ENCODE measurements at places on chromosomes 1 and 21.

DNA sequence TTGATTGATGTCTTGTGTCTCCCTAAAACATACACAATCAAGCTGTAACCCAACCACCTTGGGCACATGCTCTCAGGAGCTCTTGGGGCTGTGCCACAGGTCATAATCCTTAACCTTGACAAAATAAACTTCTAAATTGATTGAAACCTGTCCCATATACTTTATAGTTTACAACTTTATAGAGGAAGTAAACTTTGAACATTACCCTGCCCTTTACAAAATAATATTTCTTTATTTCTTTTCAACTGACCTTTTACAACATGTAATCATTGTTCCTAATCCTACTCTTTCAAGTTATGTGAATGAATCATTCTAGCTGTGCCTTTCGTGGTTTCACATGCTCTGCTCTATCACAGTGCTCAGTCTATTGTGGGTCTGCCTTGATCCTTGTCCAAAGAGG lies 118.3 kb upstream of the ATP1A1 start:
- no peak overlapping the region for H3K27ac ChIP-seq
- no peak for DNase-seq
- H3K4me3 ChIP-seq = no peak overlapping the region
- no peaks in the 10 kb centered on the region for H3K27me3 ChIP-seq
- H3K36me3 ChIP-seq = no peaks in the 10 kb centered on the region

GRCh38 chr1:187275346-187275745 lies 446.6 kb downstream of the PLA2G4A start:
- no peaks in the 10 kb centered on the region for H3K36me3 ChIP-seq
- H3K27ac ChIP-seq = no peak overlapping the region
- peaks cover 17% of the 10 kb centered on the region for H3K4me1 ChIP-seq
- H3K4me3 ChIP-seq = no peak overlapping the region
- no peak for DNase-seq
- H3K27me3 ChIP-seq = no peaks in the 10 kb centered on the region

DNA sequence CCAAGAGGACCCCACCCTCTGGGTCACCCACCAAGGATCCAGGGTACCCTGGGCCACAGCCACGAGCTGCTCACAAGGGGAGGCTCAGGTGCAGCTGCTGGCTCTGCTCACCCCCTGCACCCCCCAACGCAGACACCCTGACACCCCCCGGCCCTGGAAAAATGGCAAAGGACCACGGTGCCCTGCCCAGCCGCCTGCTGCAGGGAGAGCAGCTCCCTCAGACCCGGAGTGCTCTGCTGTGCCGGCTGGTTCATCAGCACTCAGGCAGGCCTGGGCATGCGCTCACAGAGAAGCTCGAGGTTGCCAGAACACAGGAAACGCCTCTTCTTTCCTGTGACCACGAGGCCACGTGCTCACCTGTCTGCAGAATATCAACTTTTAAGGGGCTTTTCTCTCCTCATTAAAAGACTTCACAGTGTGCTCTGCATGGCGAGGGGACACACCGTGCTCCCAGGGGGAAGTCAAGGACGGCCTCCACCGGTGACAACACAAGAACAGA lies 4.3 kb upstream of the C1QTNF12 start:
- DNase-seq = no peak
- no peak overlapping the region for H3K4me3 ChIP-seq
- H3K27me3 ChIP-seq = no peaks in the 10 kb centered on the region
- H3K4me1 ChIP-seq = no peaks in the 10 kb centered on the region

GRCh38 chr21:32237021-32237420 lies 41.8 kb downstream of the MIS18A start:
- no peaks in the 10 kb centered on the region for H3K36me3 ChIP-seq
- H3K27ac ChIP-seq = no peak overlapping the region
- H3K4me3 ChIP-seq = no peak overlapping the region

GRCh38 chr1:103779932-103780331 lies 30.2 kb downstream of the AMY1C start:
- H3K36me3 ChIP-seq = no peaks in the 10 kb centered on the region
- no peak overlapping the region for H3K4me3 ChIP-seq
- H3K27ac ChIP-seq = no peak overlapping the region
- DNase-seq = no peak

DNA sequence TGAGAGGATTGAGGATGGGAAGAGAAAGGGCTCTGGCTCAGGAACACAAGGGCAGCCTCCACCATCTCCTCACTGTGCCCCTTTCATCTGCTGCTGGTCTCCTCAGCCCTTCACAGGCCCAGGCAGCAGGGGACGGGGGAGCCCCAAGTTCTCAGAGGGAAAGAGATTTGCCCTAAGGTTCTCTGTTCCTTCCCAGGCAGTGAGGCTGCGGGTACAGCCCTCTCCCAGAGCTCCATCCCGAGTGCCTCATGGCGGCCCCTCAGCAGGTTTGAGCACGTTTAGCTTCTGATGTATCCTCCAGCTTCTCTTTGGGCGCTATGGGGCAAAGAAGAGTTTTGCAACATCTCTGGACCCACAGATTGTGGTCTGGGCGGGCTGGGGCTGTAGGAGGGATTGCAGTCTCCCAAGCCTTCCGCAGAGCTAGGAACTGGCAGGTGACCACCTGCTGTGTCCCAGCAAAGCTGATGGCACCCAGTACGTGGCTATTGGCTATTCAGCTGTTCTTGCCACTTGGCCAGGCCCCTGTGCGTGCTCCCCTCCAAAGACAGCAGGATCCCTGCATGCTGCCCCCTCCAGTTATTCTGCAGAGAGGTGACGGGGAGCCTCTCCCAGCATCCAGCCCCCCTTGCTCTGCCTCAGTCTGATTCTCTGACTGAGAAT lies 10.1 kb downstream of the DISP3 start:
- no peaks in the 10 kb centered on the region for H3K4me1 ChIP-seq
- no peak overlapping the region for H3K27ac ChIP-seq
- H3K4me3 ChIP-seq = no peak overlapping the region
- no peak for DNase-seq
- peaks cover 75% of the 10 kb centered on the region for H3K27me3 ChIP-seq
- H3K36me3 ChIP-seq = no peaks in the 10 kb centered on the region

DNA sequence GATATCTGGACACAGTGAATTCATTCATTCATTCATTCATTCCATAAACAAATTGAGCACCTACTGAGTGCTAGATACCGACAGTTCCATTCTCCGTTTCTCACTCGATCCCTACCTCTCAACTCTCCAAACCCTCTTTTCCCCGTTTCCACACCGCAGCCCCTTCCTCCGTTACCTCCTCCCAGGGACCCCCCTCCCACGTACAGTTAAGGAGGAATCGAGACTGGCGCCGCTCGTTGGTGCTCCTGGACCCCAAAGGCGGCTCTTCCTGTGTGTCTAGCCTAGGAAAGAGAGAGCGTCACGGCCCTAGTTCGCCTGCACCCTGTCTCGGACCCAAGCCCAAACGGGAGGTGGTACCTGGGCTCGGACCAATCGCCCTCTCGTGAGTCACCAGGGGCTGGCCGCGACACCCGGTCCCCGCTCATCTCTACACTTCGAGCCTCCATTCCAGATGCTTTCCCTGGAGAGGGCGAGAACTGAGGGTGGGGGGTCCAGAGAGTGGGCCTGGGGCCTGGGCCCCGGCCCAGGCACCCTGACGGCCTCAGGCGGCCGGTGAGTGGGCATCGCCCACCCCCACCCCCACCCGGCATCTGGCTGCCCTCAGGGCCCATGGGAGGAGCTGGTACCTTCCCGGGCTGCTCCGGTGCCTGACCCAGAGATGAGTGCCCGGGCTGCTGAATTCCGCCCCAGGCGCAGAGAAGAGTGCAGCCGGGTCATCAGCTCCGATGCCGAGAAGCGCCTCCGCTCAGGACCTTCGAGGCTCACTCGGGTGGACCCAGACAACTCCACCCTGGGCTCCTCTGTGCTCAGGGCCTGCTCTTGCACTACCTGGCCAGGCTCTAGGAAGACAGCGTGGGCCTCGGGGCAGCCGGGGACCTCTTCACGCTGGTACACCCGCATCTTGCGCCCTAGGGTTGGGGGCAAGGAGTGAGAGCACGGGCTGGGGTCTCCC lies 4.9 kb downstream of the ARHGEF19 start:
- peak overlapping the region; percentile 56 for H3K4me3 ChIP-seq
- no peaks in the 10 kb centered on the region for H3K27me3 ChIP-seq
- peak overlapping the region; percentile 79 for H3K27ac ChIP-seq

- no peaks in the 10 kb centered on the region for H3K4me1 ChIP-seq
- H3K4me3 ChIP-seq = no peak overlapping the region
- no peaks in the 10 kb centered on the region for H3K36me3 ChIP-seq
These were observed 61.8 kb upstream of the NBL1 start for GRCh38 chr1:19582318-19582717.

- H3K36me3 ChIP-seq = no peaks in the 10 kb centered on the region
- no peak for DNase-seq
- H3K27ac ChIP-seq = no peak overlapping the region
- H3K27me3 ChIP-seq = no peaks in the 10 kb centered on the region
These were observed 27.8 kb upstream of the IFNAR2 start for GRCh38 chr21:33201956-33202355.

DNA sequence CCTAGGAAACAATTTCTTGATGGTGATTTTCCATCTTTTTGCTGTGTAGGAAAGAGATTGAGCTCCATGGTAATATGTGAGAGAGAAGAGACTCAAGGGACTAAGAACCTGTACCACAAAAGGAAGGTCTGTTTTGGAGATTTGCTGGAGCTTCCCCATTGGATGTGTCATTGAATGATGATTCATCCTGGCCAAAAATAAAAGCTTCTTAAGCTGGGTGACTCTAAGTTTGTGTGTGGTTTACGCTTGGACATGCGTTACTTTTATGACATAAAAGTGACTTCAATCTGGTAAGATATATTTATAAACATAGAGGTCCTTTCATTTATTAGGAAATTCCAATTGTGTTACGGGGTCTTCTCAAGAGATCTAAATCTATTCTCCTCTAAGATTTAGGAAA lies 17.4 kb upstream of the IL19 start:
- no peak overlapping the region for H3K27ac ChIP-seq
- no peak overlapping the region for H3K4me3 ChIP-seq
- no peak for DNase-seq
- H3K27me3 ChIP-seq = no peaks in the 10 kb centered on the region
- H3K4me1 ChIP-seq = no peaks in the 10 kb centered on the region

GRCh38 chr1:53947172-53947907 lies 1.2 kb downstream of the LRRC42 start:
- DNase-seq = no peak
- H3K27ac ChIP-seq = peak overlapping the region; percentile 47
- peaks cover 4% of the 10 kb centered on the region for H3K4me1 ChIP-seq
- H3K27me3 ChIP-seq = no peaks in the 10 kb centered on the region

GRCh38 chr1:201044119-201044518 lies 20.6 kb upstream of the KIF21B start:
- no peak for DNase-seq
- H3K27me3 ChIP-seq = peaks cover 6% of the 10 kb centered on the region
- no peaks in the 10 kb centered on the region for H3K4me1 ChIP-seq
- no peaks in the 10 kb centered on the region for H3K36me3 ChIP-seq
- no peak overlapping the region for H3K4me3 ChIP-seq

GRCh38 chr1:218852527-218852926 lies 321.2 kb upstream of the LYPLAL1 start:
- H3K27me3 ChIP-seq = peaks cover 59% of the 10 kb centered on the region
- H3K4me1 ChIP-seq = no peaks in the 10 kb centered on the region
- H3K36me3 ChIP-seq = no peaks in the 10 kb centered on the region
- no peak for DNase-seq
- no peak overlapping the region for H3K27ac ChIP-seq
